ENCODE measurements at places on chromosomes 2 and 18.

- DNase-seq = no peak
Observed at GRCh38 chr2:3493615-3494007, 25.7 kb downstream of the ADI1 start.

DNA sequence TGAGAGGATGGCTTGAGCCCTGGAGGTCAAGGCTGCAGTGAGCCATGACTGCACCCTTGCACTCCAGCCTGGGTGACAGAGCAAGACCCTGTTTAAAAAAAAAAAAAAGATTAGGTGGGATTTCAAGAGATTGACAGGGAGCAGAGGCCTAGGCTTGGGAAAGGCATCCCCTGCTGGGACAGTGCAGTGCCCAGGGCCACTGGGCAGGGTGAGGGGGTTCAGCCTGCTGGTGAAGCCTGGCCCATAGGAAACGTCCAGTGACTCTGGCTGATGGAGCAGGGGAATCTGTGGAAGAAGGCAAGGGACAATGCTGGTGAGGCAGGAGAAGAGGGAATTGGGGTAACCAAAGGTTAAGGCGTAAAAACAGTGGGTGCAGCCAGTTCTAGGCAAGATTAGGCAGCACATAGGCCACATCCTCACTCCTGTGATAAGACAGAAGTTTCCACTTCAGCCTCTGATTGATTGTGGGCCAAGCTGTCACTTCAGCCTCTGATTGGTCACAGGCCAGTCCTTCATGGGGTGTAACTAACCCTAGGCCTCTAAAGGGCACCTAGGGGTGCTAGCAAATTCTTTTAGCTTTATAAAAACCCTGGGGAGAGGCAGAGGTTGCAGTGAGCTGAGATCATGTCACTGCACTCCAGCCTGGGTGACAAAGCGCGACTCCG is 128.6 kb downstream of the MSH2 start:
- no peak for DNase-seq

- no peak for DNase-seq
Observed at GRCh38 chr2:67289921-67290371, 107.2 kb upstream of the ETAA1 start.

DNA sequence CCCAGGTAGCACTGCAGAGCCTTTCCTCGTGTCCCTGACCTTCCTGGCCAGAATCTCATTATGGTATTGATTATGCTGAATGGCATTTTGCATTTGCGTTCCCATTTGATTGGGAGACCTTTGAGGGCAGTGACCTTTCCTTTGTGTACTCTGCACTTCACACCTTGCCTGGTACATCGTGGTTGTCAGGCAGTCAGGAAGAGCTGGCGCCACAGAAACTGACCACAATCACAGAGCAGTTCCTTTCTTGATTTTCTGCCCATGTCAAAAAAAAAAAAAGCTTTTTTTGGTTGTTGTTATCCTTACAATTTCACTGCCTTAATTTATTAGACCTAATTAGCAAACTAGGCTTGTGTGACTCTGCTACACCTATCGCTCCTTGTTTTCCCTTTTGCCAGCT is 8.9 kb upstream of the KLHL29 start:
- no peak for DNase-seq

DNA sequence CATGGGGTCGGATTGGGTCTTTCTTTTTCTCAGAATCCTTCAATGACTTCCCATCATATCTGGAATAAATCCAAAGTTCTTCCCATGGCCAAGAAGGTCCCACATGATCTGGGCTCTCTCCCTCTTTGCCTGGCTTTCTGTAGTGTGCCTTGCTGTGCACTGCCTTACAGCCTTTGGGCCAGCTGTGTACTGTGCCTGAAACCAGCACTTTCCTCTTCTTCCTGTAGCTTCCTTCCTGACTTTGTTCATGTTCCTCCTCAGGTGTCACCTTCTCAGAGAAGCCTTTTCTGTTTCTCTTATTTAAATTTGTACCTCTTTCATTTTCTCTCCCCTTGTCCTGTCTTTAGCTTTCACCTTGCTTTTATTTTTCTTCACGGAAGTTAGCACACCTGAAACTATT is 4.3 kb upstream of the CDCA7 start:
- DNase-seq = no peak

DNA sequence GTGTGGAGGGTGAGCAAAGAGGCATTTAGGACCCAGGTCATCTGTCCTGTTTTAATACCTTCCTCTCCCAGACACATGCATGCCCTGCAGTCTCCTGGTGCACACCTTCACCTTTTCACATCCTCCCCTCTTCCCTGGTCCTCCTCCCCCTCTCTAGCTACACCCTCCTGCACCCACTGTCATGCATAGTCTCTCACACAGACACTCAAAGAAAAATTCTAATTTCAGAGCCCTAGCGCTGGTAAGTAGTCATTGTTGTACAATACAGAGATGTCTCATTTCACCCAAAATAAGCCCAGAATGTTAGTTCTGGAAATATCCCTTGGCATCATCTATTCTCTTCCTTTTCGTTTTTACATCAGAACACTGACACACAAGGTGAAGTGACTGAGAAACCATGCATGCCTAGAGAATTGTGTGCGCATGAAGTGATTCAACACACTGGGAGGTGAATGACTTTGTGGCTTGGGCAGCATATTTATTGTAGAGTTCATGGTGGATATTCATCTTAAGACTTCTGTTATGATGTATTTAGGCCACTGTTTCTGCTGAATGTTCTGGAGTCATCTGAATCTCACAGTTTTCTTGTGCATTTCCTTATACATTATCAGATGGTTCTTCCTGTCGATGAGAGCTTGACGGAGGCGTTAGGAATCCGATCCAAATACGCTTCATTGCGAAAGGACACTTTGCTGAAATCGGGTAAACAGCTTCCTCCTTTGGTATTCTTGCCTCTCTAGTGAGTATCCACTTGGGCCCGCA is 69.9 kb downstream of the COA5 start:
- no peak for DNase-seq

DNA sequence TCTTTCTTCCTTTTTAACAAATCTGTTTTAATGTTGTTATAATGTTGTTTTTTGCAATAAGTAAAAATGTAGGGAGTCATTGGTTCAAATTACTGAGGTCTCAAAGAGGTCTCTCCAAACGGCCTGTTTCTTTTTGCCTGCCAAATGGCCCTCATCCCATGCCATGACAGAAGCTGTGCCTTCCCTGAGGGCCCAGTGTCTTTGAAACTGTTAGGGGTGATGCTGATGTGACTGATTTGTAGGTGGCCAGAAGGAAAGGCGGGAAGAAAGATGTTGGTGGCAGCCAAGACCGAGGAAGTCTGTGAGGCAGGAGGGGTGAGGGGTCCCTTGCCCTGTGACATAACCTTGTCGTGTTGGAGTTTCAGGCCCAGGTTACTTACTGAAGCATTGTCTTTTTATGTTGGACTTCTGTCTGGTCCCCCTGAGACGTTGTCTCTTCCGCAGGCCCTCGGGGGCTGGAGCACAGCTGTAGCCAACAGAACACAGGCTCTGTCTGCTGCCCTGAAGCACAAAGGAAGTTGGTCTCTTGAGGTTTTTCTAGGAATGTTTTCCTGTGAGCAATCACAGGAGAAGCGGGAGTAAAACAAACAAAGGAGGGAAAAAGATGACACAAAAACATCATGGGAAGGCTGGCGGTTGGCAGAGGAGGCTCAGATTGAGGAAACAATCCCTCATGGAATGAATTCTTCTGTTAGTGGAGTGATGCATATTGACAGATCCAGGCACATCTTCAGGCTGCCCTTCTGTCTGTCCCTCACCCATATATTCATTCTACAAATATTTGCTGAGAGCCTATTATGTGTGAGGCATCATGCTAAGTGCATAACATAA is 4.9 kb upstream of the ST3GAL5 start:
- no peak for DNase-seq

GRCh38 chr2:206873423-206873822 is 65.9 kb upstream of the CPO start:
- no peak for DNase-seq

DNA sequence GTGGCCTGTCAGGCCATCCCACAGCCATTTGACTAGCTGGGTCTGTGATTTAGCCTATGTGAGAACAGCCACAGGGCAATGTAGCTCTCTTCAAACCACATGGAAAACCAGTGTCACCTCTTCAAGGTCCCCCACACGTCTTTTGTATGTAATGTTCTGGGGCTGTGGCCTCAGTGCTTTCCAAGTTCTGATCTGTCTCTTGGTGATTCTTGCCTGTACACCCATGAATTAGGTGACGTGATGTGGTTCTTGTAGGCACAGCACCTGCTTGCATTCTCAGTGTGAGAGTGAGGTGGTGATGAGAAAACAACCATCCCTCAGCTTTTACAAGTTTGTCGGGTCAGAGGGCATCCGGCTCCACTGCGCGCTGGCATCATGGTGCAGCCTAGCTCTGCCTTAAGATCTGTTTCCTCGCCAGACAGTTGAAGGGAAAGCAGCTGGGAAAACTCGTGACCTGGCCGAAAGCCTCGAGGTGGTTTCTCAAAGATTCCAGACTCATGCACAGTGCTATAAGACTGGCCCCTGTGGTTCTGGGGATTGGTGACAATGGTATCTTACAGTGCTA is 125.8 kb downstream of the TANC1 start:
- DNase-seq = no peak

DNA sequence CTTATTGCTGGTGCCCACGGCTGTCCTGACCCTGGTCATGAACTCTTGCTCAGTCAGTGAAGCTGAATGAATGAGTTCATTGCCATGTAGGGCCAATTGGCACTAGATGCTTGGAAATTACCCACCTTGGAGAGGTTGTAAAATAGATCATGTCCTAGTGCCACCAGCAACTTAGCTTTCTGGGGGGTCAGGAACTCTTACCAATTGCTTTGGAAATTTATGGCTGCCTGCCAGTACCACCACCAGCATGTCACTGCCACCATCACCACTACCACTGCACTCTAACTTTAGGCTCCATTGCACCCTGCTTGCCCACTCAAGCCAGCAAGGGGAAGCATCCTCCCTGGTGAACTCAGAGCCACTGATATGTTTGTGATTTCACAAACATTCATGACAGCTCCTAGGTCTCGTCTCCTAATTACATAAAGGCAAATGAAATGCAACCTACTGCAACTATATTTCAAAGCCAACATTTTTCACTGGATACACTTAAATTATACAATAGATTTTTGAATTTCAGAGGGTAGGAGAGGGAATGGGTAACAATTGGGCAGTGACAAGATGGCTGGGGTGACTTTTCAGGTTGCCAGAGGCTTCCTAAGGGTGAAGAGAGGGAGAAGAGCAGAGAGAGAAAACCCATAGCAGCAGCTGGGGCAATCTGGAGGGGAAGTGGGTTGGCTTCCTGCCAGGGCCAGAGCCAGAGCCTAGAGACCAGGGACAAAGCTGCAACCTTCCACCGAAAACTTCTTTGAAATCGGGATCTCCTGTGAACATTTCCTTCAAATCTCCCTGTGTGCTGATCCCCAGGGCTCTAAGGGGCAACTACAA is 3.5 kb upstream of the EMILIN1 start:
- no peak for DNase-seq

- DNase-seq = no peak
Observed at GRCh38 chr2:27282892-27283291, 663 bp downstream of the TRIM54 start.

DNA sequence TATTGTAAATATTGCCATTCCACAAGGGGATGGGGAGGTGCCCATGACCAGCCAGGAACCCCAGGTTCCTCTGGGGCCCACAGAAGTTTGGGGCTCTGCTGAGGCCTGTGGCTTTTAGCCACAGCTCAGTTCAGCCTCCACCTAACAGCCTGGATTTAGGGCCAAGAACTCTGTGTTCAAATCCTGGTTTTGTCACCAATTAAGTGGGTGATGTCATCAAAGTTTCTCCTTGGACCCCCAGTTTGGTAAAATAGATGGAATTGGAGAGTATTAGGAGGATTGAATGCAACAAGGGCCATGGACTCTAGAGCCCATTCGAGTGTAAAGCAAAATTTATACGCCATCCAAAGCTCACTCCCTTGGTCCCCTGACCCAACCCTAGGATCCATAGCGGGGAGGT is 3.2 kb upstream of the FEV start:
- no peak for DNase-seq

DNA sequence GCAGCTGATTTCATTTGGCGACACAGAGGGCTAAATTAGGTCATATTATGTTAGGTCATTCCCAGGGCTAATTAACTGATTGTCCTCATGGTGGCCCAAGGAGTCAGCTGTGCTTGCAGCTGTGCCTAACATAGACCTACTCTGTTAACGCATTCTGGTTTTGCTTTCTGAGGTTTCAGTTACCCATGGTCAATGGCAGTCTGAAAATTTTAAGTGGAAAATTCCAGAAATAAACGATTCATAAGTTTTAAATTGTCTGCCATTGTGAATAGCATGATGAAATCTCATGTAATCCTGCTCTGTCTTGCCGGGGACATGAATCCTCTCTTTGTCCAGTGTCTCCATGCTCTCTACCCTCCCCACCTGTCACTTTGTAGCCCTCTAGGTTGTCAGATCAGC is 168.7 kb downstream of the KCNS3 start:
- no peak for DNase-seq

GRCh38 chr2:60499651-60500265 is 53.7 kb downstream of the BCL11A start:
- DNase-seq = no peak

GRCh38 chr2:196315388-196316049 is 144.1 kb upstream of the STK17B start:
- DNase-seq = no peak

- DNase-seq = no peak
Observed at GRCh38 chr18:54263904-54264336, 5.4 kb upstream of the POLI start.

DNA sequence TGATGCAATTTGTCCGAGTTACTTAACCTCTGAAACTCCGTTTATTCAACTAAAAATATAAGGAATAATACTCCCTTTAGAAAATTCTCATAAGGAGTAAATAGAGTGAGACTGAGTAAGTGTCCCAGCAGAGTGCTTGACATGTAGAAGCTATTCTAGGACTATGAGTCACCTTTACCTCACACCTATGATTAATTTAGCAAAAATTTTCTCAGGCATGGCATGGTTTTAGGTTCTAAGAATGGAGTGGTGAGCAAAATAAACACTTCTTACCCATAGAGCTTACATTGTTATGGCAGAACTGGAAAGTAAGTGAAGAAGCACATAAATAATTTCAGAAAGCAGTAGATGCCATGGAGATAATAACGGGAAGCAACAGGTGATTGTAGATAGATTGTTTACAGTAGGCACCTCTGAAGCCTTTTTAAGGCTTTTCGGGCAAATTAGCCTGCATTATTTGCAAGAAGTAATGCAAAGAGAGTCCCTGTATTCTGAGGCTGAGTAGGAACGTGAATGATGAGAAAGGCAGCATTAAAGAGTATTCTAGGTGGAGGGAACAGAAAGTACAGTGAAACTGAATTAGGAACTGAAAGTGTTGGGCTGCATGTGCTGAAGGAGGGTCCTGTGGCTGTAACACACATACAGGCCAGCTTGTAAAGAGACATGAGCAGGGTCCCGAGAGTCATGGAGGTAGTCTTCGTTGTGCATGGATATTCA is 209.2 kb downstream of the ZNF407 start:
- DNase-seq = no peak

All from fibroblast of the conjunctiva (primary cell).